ENCODE measurements at places on chromosomes 2 and 18.

DNA sequence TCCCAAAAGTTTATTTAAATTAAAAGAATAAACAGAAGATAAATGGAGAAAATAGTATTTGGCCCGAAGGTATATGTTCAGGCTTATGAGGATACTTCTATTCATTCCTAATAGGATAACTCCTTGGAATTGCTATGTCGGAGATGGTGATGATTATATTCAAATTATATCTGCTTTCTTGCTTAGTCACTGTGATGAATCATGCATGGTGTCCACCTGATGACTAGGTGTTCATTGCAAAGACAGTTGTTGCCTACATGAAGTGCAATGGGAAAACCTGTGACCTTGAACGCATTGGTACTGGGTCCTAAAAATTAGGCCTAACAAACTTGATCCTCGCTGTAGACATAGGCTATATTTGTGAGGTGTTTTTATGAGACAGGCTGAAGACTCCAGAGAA, 617.3 kb upstream of the ZEB2 start:
- DNase-seq: no peak

DNA sequence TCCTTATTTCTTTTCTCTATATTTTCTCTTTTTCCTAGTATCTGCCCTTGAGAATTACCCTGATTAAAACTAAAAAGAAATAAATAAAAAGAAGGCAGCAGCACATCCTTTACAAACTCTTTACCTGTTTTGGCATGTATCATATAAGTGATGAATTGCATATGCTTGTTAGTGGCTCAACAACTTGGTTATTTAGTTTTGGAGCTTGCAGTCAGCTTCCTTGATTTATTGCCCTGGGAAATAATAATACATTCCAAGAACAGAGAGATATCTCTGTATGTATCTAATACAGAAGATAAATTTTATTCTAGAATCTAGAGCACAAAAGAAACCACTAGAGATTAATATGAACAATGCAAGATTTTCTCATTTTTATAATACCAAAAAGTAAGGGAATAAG, 139.8 kb upstream of the ZC3H15 start:
- no peak for DNase-seq

DNA sequence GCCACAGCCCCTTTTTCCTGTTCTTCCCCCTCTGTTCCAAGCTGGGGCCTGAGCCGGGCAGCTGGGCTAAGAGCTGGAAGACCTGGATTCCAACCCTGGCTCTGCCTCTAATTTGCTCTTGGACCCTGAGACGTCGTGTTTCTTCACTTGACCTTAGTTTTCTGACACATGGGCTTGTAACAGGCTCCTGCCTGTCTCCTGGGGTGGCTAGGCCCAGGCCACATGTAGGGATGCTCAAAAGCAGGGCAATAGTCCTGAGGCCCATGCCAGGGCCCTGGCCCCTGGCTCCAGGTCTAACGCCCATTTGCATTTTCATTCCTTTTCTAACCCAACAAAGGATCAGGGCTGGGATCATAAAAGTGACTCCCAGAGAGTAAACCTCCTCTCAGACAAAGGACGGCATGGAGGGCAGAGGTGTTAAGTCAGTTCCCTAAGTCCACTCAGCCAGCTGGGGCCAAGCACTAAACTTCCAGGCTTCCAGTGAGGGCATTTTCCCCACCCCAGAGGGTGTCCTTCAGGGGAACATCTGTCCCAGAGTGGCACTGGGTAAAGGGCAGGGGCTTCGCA, 16.6 kb upstream of the DNMT3A start:
- no peak for DNase-seq

- DNase-seq: no peak
Observed at GRCh38 chr18:49834258-49834657, 20.9 kb upstream of the ACAA2 start.

DNA sequence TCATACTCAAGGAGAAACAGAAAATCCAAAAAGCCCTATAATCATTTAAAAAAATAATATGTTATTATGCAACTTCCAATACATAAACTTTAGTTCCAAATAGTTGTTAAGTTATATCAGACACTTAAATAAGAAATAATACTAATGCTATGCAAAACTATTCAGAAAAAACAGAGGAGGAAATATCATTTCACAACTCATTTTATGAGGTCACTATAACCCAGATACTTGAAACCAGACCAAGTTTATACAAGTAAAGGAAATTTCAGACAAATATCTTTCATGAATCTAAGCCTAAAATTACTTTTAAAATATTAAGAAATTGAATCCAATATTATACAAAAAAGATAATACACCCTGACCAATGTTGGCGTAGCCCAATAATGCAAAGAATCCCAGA, 260.8 kb downstream of the CD226 start:
- DNase-seq: no peak
